ENCODE measurements at places on chromosomes 3 and 15.
A peak's percentile ranks its signal among the peaks of the same experiment; 100 is the strongest.

DNA sequence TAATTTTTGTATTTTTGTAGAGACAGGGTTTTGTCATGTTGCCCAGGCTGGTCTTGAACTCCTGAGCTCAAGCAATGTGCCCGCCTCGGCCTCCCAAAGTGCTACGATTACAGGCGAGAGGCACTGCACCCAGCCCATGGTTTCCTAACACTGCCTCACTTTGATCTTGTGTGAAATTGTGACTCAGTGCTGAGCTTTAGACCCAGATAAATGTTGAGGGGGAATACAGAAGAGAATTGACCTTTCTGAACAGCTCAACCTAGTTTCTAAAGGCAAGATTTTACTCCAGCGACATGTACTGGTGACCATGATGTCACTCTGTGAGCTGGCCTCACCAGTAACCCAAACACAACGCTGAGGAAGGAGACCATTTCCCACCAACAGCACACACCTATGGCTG, 73.5 kb downstream of the ATP1B3 start:
- no peak for DNase-seq

DNA sequence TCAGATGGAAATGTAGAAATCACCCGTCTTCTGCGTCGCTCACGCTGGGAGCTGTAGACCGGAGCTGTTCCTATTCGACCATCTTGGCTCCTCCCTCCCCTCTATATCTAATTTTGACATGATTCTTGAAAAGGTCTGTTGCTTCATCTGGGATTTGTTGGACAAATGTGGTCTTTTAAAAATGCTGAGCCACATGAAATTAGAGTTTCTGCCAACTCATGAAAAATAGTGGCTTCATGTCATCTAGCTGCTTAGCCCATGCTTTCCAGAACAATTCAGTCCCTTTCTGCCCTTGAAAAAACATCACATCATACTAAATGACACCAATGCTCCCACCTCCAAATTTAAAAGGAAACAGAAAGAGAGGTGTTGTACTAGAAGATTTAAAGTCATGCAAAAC, 148.6 kb upstream of the EIF1B start:
- no peak for DNase-seq

- peak; percentile 64 for DNase-seq
Measured at GRCh38 chr3:142180761-142181362, 31.5 kb upstream of the TFDP2 start.

DNA sequence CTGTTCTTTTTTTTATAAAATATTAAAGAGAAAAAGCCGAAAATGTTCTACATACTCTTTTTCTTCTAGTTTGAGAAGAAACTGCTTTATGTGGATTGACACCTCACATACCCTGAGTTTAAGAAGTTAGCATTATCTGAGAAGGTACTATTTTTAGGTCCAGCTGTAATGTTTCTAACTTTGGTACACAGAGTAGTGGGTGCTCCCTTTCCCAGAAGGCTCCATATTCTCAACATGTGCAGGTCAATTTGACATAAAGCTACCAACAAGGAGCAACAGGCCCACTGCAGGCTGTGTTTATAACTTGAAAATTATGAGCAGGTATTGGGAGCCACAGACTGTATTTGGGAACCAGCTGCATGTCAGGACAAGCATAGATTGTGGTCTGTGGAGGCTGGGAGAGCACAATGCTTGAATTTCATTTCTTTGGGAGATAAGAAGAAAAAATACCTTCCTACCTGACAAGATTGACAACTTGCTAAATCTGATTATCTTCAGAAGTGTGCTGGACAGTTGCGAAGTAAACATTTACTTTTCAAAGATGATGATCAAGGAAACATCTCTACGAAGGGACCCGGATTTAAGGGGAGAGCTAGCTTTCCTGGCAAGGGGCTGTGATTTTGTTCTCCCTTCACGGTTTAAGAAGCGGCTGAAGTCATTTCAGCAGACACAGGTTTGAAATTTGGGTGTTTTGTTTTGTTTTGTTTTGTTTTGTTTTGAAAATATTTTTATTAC, 57.2 kb downstream of the PPP2R3A start:
- no peak for DNase-seq

- DNase-seq = peak; percentile 61
Measured at GRCh38 chr3:120418866-120419490, 31.8 kb downstream of the FSTL1 start.

- no peak for DNase-seq
Measured at GRCh38 chr15:80796407-80796806, 17.2 kb downstream of the CEMIP start.
